Activated CD4-positive, alpha-beta memory T cell treated with anti-CD3 and anti-CD28 coated beads, Interleukin-2, amount 10 ng/mL, durations not matched to agents 7 days and 5 days (primary cell): ENCODE measurements at places on chromosomes 12 and 14. TPM values are rescaled to one million over a fixed set of nuclear protein-coding genes. Genes with fewer than 3 reads are reported as not detected.

DNA sequence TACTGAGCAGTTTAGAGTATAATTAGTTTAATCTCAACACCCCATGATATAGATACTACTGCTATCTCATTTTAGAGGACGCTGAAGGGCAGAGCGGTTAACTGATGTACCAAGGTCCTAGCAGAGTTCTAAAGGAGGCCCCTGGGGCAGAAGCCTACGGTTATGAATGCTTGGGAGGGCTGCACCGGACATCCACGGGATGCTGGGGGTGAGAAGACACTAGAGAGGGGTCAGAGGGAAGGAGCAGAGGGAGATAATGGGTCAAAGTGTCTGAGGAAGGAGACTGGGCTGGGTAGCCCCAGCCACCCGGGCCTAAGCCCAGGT lies 1.6 kb upstream of the ACTR6 start:
- no peak for DNase-seq
- H3K4me1 ChIP-seq: peaks cover 44% of the 10 kb centered on the region
- H3K27ac ChIP-seq: peak overlapping the region; percentile 88
- H3K27me3 ChIP-seq: no peaks in the 10 kb centered on the region
- peaks cover 29% of the 10 kb centered on the region for H3K36me3 ChIP-seq

DNA sequence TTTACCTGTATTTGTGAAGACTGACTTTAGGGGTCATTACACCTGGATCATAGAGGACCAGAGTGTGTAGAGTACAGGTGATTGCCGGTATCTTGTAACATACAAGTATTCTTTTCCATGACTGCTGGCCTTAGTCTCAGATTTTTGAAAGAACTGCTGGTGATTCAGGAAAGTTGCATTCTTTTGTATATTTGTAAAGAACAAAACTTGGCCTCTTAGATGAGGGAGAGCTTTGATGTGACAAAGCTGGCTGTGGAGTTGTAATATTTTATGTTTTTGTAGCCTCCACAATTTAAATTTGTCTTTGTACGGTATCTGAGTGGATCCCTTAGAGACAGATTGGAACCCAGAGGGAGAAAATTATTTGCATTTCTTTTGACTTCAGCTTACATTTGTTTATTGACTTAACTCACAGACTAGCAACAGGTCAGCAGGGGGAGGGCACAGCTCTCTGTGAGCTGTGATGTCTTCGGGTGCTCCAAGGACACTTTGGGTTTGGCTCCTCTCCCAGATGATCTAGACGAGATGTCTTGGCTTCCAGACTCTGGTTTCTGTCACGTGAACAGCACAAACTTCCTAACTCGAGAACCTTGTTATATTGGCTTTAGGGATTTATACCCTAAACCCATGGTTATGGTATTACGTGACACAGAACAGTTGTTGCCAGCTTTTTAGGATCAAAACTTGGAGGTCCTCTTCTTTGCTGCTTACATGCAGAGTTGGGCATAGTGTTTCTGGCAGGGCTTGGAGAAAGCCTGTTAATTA lies 65.9 kb downstream of the DAAM1 start:
- no peaks in the 10 kb centered on the region for H3K36me3 ChIP-seq
- no peak for DNase-seq
- H3K27ac ChIP-seq: no peak overlapping the region
- no peak overlapping the region for H3K4me3 ChIP-seq
- H3K27me3 ChIP-seq: no peaks in the 10 kb centered on the region

- H3K36me3 ChIP-seq: peaks cover 8% of the 10 kb centered on the region
- H3K4me1 ChIP-seq: no peaks in the 10 kb centered on the region
- DNase-seq: no peak
- no peaks in the 10 kb centered on the region for H3K27me3 ChIP-seq
- H3K4me3 ChIP-seq: no peak overlapping the region
Observed at GRCh38 chr12:22447223-22447622, 97.1 kb downstream of the C2CD5 start.

DNA sequence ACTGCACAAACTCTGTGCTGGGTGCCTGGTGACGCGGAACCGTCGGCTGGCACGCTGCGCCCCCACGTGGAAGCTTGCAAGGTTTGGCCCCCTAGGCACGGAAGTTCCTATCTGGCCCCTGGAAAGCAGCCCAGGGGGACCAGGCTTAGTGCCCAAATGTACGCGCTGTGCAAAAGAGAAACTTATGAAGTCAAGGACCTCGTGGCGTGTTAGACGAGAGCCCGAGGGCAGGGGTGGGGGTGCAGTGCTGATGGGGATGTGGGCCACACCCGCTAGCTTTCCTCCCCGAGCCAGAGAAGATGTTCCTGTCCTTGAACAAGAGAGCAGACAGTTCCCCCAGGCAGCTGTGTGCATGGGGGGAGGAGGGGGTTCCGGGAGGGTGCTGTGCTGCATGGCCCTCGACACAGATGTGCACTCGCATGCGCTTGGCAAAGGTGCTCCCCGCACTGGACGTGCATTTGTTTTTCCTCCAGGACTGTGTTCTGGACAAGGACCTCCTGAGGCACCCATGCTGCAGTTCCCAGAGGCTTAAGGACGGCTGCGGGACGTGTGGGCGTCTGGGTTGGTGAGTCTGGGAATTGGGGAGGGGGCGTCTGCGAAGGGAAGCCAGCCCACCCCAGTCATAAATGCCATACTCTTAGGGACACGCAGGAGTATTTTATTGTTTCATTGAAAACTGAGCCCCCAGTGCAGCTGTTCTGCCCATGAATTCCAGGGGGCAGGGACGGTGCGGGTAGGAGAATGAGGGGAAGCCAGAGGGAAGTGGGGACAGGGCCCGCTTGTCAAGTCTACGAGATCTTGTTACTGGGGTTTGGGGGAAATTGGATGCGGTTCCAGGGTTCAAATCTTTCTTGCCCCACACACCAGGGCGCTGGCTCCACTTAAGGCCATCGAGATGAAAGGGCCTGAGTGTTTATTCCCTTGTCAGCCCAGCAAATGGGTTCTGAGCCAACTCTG lies 80.0 kb downstream of the NTF3 start:
- no peak overlapping the region for H3K27ac ChIP-seq
- H3K4me3 ChIP-seq: no peak overlapping the region
- no peaks in the 10 kb centered on the region for H3K4me1 ChIP-seq
- no peaks in the 10 kb centered on the region for H3K36me3 ChIP-seq
- DNase-seq: no peak

DNA sequence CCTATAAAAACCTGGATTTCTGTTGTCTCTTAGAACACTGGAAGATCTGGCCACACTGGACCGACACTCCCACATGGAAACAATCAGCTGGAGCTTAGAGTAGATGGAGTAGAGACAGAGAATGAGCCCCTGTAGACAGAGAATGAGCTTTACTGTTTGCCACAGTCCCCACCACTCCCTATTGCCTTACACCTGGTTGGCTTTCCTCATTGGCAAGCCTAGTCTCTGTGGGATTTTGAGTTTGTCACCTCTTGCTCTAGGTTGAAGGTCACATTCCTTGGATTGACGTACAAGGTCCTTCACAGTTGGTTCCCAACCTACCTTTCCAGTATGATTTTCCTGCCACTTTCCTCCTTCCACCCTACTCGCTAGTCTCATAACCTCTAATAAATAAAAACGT lies 2.0 kb upstream of the HCAR1 start:
- peak overlapping the region; percentile 40 for H3K27ac ChIP-seq
- no peaks in the 10 kb centered on the region for H3K27me3 ChIP-seq
- no peak for DNase-seq

DNA sequence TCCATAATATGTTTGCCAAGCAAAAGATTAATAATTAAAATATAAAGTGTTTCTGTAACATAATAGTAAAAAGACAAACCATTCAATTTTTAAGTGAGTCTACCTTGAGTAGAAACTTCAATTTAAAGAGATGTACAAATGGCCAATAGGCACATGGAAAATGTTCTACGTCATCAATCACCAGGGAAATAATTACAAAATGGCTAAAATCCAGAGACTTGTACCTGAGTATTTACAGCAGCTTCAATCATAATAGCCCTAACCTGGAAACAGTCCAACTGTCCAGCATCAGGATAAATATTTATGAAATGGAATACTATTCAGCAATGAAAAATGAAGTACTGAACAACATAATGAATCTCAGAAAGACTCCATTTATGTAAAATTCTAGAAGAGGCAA lies 95.5 kb upstream of the FAR2 start:
- H3K27ac ChIP-seq: no peak overlapping the region
- no peaks in the 10 kb centered on the region for H3K36me3 ChIP-seq
- H3K4me1 ChIP-seq: no peaks in the 10 kb centered on the region
- no peak for DNase-seq

- H3K27me3 ChIP-seq: peaks cover 20% of the 10 kb centered on the region
- no peaks in the 10 kb centered on the region for H3K4me1 ChIP-seq
- no peak overlapping the region for H3K4me3 ChIP-seq
Observed at GRCh38 chr12:31386364-31386777, 60.4 kb upstream of the SINHCAF start.

- no peak overlapping the region for H3K27ac ChIP-seq
- no peaks in the 10 kb centered on the region for H3K36me3 ChIP-seq
- no peak overlapping the region for H3K4me3 ChIP-seq
- peaks cover 5% of the 10 kb centered on the region for H3K4me1 ChIP-seq
- DNase-seq: no peak
Observed at GRCh38 chr14:36522347-36522971, 2.4 kb upstream of the NKX2-1 start.

GRCh38 chr12:28186500-28186899 lies 3.8 kb upstream of the CCDC91 start:
- H3K27ac ChIP-seq: no peak overlapping the region
- peaks cover 4% of the 10 kb centered on the region for H3K36me3 ChIP-seq
- no peak overlapping the region for H3K4me3 ChIP-seq
- H3K4me1 ChIP-seq: peaks cover 19% of the 10 kb centered on the region

DNA sequence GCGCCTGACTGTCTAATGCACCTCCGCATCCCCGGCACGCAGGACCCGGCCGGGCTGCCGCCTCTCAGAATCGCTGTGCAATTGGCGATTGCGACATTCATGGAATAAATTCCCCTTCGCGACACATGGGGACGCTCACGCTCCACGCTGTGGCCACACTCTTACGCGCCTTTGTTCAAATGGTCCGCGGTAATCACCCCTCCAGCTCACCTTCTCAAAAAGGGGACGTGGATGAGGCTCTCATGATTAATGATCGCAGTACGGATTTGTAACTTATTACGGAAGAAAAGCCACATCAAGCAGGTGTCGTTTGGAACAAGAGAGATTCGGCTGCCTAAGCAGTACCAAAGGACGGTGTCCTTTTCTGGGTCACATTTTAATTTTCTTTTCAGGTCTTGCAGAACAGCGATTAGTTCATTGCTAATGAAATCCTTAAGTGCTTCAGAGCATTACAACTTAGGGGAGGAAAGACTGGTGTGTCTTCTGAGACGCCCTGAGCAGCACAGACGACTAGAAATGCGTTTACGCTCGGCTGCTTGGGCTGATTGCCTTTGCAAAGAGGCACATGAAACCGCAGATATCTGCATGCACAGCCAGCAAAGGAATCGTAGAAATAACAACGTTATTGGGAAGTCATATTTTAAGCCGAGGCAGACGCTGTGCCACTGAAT lies 37.3 kb upstream of the ADGRD1 start:
- DNase-seq: no peak
- H3K27ac ChIP-seq: no peak overlapping the region
- no peaks in the 10 kb centered on the region for H3K4me1 ChIP-seq
- no peaks in the 10 kb centered on the region for H3K36me3 ChIP-seq
- no peak overlapping the region for H3K4me3 ChIP-seq
- peaks cover 31% of the 10 kb centered on the region for H3K27me3 ChIP-seq

SYCP3 gene
- total RNA-seq: 0.28 TPM

GCN1 gene
- 86.0 TPM for total RNA-seq

FSCB gene
- not detected for total RNA-seq

PELI2 gene
- total RNA-seq: 5.5 TPM

SDSL gene
- not detected for total RNA-seq

DAD1 gene
- total RNA-seq: 160 TPM

TEX22 gene
- total RNA-seq: 4.4 TPM

SLCO1B1 gene
- not detected for total RNA-seq

DNAI7 gene
- not detected for total RNA-seq
